ENCODE measurements at places on chromosomes 1 and 21.

DNA sequence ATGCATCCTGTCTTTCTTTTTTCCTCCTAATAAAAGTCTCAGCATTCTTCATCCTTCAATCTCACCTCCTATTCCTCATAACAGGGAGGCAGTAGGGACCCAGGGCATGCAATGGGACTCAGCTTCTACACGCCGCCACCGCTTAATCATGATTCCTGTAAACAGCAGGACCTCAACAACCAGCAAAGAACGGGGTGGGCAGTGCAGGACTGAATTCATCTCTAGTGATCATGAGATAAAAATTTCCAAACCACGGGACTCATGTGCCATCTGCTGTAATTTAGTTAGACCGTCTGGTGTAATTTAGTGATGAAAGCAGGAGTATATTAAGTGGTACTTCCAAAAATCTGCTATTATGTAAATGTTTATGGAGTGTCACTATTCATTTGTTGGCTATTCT, 5.4 kb downstream of the PRAMEF12 start:
- no peak for DNase-seq

- no peak for DNase-seq
Observed at GRCh38 chr1:53411541-53412152, 47.6 kb upstream of the DMRTB1 start.

DNA sequence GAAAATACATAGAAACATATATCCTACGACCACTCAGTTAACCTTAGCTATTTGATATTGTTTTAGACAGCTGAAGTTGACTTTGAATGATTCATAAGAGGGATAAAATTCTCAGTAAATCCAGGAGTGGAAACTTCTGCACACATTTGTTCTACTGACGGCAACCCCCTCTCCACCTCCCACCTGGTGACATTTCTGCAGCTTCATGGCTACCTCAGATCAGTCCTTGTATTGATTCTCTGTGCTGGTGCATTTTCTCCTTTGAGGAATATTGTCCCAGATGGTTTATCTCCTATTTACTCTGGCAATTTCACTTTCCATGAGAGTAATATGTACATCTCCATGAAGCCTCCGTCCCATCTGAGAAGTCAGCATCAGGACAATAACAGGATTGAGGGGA, 57.7 kb upstream of the COA6 start:
- DNase-seq = no peak

GRCh38 chr1:229032375-229032774, 238.5 kb upstream of the RAB4A start:
- DNase-seq = no peak

- DNase-seq = no peak
Observed at GRCh38 chr1:167056529-167057231, 33.5 kb downstream of the GPA33 start.

Measured in NCI-H526 treated with DMSO at 0.1 percent for 48 hours (cell line).